ENCODE measurements at places on chromosomes 16 and 17. TPM values are rescaled to one million over a fixed set of nuclear protein-coding genes. Genes with fewer than 3 reads are reported as not detected.

DNA sequence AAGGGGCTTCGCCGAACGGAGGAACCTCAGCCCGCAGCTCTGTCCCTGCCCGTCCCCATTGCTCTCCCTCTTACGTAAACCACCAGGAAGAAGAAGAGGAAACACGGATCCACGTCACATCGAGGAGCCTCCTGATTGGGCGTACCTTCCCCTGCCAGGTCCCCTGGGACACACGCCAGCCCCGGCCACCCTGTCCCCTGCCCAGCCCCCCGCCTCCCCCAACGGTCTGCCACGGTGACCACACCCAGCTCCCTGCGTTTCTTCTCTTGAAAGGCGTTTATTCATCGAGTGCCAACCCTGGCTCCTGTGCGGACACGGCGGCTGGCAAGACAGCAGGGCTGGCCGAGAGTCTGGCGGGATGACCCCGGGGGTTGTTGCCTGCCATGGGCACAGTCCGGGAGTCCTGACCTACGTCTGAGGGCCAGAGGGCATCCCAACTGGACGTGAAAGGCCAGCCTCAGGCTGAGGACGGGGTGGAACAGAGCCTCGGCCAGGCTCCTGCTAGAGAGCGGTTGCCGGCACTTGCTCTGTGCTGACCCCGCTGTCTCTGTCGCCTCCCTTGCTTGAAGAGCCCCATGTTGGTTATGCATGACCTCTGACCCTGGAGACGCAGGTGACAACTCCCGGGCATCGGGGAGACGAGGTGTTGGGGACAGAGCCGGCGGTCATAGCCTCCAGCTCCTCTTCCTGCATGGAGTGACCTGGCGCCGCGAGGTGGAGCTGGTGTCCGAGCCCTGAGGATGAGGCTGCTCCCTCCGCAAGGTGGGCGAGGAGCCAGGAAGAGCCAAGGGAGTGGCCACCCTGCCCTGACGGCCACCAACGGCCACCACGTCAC is 40.5 kb upstream of the ACSF3 start:
- peak; percentile 54 for DNase-seq

Gene TXNDC11
- 21.3 TPM for total RNA-seq

DNA sequence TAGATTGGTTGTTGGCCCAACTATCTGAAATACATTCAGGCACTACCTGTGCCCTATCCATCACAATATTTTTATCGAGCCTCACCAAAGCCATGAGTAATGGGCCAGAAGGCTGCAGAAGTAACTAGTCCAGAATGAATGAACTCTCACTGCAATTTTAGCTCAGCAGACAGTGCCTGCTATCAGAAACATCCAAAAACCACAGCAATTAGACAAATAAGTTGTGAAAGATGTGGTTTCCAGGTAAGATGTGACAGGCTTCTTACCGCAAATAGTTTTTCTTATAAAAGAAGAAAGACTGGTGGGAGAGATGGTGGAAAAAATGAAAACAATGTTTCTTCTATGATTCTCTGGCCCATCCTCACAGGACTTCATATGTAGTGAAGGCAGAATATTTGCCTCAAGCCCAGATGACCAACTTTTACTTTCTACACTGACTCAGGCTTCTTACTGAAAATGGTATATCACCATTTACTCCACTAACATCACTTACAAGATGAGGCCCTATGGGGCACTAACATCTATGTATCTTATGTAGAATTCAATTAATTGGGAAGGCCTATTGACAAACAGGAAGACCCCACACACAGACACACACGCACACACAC is 9.8 kb upstream of the RFFL start:
- no peak for DNase-seq

DNA sequence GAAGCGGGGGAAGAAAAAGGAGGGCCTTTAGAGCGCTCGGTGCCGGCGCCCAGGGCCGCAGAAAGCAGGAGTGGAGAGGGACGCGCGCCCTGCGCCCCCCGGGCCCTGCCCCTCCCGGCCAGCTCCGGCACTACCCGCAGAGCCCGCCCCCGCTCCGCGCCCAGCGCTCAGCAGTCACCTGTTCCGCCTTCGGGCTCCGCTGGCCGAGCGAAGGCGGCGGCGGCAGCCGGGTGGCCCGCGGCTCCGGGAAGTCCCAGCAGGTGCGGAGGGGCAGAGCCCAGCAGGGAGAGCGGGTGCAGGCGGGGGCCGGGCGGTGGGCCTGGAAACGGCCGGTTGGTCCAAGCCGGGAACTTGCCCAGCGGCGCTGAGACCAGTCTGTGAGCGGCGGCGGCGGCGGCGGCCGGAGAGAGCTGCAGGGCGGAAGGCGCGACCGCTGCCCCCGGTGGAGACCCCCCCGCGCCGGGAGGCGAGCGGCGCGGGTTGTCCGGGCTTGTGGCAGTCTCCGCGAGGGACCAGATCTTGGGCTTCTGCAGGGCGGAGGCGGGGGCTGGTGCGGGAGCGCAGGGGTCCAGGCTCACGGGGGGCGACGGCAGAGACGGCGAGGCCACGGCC is 2.2 kb downstream of the IRX3 start:
- no peak for DNase-seq

DNA sequence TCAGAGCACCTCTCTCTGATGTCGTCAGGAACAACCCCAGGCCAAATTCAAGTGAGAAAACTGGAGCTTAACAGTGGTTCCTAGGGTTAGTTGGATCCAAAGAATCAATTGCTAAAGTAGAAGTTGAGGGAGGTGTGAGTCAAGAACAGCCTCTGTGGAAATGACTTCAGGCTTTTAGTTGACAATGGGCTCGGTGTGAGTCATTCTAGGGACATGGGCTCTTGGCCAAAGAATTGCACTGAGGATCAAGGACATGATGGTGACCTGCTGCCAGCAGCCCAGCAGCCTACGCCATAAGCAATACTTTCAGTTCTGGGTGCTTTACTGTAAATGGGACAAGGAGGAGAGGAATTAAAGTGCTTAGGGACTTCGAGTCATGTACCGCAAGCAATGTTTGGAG is 32.1 kb upstream of the SMURF2 start:
- peak; percentile 89 for DNase-seq

- no peak for DNase-seq
Observed at GRCh38 chr17:63549289-63549945, 860 bp upstream of the DCAF7 start.

DNA sequence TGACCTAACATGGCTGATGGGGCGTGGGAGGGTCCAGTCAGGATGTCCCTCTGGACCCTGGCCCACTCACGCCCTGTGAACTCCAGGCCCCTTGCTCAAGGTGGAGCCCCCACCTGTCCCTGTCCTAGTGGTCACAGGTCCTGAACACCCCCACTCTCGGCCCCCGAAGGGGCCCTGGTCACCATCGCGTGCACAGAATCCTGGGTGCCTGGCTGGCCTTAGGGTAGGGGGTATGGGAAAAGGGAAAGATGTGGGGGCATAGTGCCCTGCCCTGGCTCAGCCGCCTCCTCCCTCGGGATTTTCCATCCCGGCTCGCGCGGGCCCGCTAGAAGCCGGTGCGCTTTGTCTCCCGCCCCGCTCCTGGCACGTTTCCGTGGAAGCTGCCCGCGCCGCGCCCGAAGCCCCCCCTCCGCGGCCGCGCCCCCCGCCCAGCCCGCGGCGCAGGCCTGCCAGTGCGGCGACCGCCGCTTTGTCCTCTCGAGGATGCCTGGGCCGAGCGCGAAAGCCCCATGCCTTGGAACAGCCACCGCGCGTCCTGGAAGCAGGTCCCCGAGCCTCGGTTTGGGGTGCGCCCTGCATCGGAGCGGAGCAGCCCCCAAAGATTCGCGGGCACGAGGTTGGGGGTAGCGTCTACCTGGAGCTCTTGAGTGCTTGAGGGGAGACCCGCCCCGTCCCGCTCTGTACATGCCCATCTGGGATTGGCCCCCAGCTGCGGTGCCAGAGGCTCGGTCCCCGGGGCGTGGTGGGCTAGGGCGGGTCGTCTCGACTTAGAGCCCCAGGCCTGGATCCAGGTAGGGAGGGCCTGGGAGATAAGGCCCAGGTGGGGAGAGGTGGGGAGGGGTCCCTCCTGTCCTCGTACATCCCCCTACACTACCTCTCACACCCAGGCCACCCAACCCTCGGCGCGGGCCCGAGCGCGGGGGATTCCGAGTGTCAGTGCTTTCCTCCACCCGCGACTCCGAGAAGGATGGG is 1.3 kb downstream of the SMPD3 start:
- DNase-seq = no peak

All from heart left ventricle (tissue), 16 donors.